ENCODE measurements at places on chromosomes 16 and 17. TPM values are rescaled to one million over a fixed set of nuclear protein-coding genes. Genes with fewer than 3 reads are reported as not detected.

The ITGAD gene
- total RNA-seq, result not detected

The NOTUM gene
- total RNA-seq, result 0.34 TPM

The ALDH3A1 gene
- 0.12 TPM for total RNA-seq

The RPUSD1 gene
- total RNA-seq, result 23.1 TPM

The CYGB gene
- total RNA-seq, result not detected

The SHISA6 gene
- total RNA-seq, result not detected

The PTGES3L gene
- 0.38 TPM for total RNA-seq

The PAQR4 gene
- total RNA-seq, result 37.0 TPM

Measured in activated naive CD4-positive, alpha-beta T cell treated with anti-CD3 and anti-CD28 coated beads, Interleukin-2, amount 10 ng/mL, durations not matched to agents 5 hours and 36 hours (primary cell).